ENCODE measurements at places on chromosomes 7 and 10. TPM values are rescaled to one million over a fixed set of nuclear protein-coding genes. Genes with fewer than 3 reads are reported as not detected.

DNA sequence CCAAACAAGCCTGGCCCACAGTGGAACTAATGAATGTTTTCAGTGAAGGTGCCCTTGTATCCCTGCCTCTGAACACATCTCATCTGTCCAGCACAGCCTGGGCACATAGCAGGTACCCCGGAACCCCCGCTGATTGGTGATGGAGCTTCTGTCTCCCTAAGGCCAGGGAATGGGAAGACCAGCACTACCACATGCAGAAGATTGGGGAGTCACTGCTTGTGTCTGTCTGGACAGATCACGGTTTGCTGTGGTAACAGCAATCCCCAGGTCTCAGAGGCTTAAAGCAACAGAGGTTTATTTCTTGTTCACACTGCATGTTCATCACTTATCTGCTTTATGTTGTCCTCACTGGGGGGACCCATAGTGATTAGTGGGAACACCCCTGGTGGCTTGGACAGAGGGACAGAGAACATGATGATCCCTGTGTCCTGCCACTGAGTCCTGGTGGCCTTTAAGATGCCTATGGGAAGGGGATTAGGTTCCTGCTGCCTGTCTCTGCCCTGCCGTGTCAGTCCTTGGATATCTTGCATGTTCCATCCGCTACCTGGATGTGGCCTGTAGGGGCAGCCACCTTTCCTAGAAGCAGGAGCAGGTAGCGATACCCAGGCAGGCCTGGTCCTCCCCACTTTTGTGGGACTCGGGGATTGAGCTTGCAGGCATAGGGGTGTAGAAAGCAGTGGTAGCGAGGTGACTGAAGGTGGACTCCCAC, 3.6 kb downstream of the TSPAN14 start:
- no peak for DNase-seq

- DNase-seq = no peak
Measured at GRCh38 chr7:41255716-41256115, 447.2 kb downstream of the INHBA start.

DNA sequence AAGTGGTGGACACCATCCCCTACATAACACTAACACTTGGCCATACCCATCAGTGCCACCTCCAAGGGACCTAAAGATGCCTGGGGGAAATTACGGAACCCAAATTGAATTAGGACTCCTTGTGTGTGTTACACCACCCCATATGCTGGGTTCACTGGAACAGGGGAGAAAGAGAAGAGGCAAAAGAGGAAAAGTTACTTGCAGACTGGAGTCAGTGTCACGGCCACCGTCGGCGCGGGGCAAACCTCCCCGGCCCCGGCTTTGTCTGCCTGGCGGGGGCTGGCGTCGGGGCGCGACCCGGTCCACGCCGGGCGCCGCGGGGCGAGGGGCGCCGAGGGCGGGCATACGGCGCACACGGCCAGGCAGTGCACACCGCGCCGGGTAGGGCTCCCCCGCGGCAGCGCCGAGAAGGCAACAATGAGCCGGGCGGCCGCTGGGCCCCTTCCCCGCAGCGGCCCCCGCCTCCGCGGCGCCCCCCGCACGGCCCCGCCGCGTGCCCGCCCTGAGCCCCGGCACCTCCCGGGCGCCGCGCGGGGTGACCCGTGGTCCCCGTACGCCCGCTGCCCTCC, 171.1 kb downstream of the FAM107B start:
- no peak for DNase-seq

DNA sequence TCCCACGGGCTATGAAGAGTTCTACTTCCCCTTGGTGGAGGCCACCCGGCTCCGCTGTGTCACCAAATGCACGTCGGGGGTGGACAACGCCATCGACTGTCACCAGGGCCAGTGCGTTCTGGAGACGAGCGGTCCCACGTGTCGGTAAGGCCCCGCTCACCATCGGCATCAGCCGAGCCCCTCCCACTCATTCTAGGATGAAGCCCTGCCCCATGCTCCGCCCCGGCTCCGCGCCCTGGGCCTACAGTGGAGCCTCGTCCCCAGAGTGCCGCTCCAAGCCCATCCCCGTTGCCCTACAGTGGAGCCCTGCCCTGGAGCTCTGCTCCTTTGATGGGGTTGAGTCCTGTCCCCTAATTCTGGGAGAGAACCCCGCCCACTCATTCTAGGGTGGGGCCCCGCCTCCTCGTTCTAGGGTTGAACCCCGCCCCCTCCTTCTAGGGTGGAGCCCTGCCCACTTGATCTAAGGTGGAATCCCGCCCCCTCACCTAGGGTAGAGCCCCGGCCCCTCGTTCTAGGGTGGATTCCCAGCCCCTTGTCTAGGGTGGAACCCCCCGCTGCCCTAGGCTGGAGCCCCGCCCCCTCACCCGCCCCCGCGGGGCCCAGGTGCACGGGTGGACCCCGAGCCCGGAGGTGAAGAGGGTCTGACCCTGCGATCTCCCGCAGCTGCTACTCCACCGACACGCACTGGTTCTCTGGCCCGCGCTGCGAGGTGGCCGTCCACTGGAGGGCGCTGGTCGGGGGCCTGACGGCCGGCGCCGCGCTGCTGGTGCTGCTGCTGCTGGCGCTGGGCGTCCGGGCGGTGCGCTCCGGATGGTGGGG, 3.4 kb upstream of the MUC12 start:
- peak; percentile 48 for DNase-seq

Gene MRC1
- polyA plus RNA-seq = 5.9 TPM

Gene CPN1
- polyA plus RNA-seq = not detected

- no peak for DNase-seq
Measured at GRCh38 chr10:28331066-28331465, 28.2 kb upstream of the MPP7 start.

DNA sequence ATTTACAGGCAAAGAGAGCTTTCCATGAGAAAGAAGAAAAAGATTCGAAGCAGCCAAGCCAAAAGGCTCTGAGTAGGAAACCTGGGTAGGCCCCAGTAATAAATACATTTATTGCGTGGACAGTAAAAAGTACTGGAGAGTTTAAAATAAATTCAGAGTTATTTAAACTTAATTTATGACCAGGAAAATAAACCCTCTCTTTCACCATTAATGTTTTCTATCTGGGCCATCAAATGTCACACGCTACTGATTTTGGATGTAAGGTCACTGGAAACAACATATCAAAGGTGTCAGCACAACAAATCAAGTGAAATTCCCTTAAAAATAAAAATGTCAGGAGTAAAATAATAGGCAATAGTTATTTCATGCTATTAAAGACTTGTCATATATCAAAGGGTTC, 264.0 kb downstream of the SKAP2 start:
- DNase-seq = no peak

DNA sequence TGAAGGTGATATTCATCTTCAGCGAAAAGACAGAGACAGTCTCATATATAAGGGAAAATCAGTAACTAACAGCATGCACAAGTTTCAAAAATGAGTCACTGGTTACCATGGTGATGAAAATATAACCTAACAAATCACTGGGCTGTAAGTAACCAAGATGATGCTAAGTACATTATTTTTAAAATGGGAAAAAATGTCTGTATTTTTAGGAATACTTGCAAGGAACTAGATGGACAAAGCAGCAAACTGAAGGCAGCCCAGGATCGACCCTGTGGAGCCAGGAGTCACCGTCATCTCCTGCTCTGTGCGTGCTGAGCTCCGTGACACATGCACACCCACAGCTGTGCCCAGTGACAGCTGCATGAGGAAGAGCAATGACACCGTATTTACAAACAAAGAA, 137.3 kb downstream of the ELMO1 start:
- no peak for DNase-seq

GRCh38 chr10:2038036-2038435, 300.7 kb upstream of the ADARB2 start:
- no peak for DNase-seq

Gene DNA2
- polyA plus RNA-seq = 3.4 TPM

DNA sequence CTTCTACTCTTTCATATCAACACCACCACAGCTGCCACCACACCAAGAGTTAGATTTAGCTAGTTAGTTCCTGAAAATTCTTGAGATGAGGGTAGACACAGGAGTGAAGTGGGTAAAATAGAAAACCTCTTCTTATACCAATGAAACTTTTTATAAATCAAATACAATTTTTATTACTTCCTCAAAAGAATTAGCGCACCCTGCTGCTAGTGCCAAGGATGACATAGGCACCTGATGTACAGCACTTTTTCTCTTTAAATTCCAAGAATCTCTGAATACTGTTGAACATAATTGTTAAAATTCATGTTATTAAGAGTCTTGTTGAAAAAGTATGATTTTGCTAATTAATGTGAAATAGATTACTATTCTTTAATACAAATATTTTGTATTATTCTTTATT, 11.4 kb downstream of the ZWINT start:
- no peak for DNase-seq

DNA sequence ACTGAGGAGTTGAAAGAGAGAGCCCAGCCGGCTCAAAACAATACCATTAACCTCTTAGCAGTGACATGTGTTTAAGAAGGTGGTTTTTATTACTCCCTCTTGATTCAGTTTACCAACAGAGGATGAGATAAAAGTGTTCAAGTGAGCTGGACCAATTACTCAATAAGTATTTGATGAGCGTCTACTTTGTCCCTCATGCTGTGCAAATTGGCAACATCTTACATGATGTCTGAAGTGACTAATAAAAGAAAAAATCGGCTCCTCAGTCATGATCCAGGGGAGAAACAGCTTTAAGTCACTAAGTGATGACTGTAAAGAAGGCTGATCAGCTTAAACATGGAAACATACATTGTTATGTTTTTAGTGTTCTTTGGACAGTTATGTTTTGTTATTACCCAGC, 7.8 kb downstream of the WNT16 start:
- DNase-seq = no peak

DNA sequence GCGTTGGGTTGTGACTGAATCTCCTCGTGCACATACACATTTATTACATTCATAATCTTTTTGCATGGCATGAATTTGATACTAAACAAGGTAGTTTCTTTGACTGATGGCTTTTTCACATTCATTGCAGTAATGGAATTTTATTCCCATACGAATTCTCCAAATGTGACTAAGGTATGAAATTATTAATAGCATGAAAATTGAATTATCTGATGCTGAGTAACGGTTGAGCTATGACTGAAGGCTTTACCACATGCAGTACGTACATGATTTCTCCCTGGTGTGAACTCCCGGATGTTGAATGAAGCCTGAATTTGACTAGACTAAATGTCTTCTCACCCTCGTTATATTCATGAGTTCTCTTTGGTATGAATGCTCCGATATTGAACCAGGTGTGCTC, 104.4 kb upstream of the C1GALT1 start:
- no peak for DNase-seq

- DNase-seq = no peak
Measured at GRCh38 chr10:89337484-89337883, 9.7 kb downstream of the IFIT3 start.

Gene CARD11
- polyA plus RNA-seq = 0.14 TPM

Gene PRRT4
- 0.67 TPM for polyA plus RNA-seq

DNA sequence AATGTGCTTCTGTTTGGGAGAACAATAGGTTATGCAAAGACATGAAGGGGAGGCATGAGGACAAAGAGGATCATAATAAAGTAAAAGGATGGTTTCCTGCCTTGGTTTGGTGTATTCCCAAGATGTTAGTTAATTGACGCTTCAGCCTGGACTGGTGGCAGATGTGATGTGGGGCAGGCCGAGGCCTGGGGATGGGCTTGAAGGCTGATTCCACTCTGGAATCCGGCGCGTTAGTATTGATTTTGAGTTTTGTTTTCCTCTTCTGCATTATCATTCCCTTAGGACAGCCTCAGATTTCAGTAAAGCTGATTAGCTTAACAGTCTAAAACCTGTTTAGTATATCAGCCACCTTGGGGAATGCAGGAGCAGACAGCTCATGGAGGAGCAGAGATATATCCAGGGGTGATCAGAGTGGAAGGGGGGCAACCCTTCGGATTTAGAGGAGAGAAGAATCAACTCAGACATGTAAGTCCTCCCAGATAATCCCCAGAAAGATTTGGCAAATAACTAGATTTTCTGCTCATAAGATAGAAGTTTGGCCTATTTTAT, 159.8 kb upstream of the MTPN start:
- no peak for DNase-seq

GRCh38 chr10:97685395-97685958, 1.6 kb downstream of the AVPI1 start:
- DNase-seq = no peak

- DNase-seq = no peak
Measured at GRCh38 chr7:34569975-34570699, 87.9 kb upstream of the NPSR1 start.

DNA sequence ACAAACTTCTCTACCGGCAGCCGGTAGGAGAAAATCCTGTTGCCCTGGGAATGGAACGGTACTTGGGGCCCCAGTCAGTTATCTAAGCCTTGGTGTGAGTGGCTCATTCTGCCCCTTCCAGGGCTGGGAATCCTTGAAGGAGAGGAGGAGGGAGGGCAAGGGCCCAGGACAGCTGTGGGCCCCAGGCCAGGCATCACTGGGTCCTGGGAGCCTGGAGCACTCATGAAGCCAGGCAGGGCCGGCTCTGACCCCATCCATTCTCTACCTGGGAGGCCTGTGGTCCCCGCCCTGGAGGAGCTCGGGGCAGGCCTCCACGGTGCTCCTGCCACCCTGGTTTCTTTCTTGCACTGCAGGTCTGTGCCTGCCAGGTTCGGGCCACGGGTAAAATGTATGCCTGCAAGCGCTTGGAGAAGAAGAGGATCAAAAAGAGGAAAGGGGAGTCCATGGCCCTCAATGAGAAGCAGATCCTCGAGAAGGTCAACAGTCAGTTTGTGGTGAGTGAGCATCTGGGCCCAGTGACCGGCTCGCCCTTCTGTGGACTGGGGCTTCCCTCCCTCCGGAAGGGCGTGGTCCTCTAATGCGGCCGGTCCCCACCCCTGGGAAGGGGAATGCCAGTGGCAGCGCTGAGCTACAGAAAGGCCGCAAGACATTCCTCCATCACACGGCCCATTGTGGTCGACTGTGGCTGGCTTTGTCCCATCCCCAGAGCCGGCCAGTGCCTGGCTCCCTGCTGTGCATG, 111.3 kb downstream of the RGS10 start:
- no peak for DNase-seq

Gene CALHM3
- not detected for polyA plus RNA-seq

- no peak for DNase-seq
Measured at GRCh38 chr7:40315277-40315676, 180.5 kb downstream of the SUGCT start.

- DNase-seq = no peak
Measured at GRCh38 chr7:41830271-41830670, 127.4 kb upstream of the INHBA start.

Gene TRPV5
- not detected for polyA plus RNA-seq

Gene PLAC9
- 129 TPM for polyA plus RNA-seq

Gene TDRD1
- polyA plus RNA-seq = 0.03 TPM

GRCh38 chr7:107660381-107661080, at the start of gene SLC26A4:
SLC26A4 (plus strand) TSS chr7:107660828; CDS start chr7:107661642, 814 bp downstream.
- no peak for DNase-seq

Gene LGI1
- polyA plus RNA-seq = not detected

All from heart right ventricle (tissue), 16 donors.